SK-N-SH (cell line): ENCODE measurements at places on chromosomes 12 and 14. TPM values are rescaled to one million over a fixed set of nuclear protein-coding genes. Genes with fewer than 3 reads are reported as not detected.
A peak's percentile ranks its signal among the peaks of the same experiment; 100 is the strongest.

- no peak for DNase-seq
Observed at GRCh38 chr12:31562594-31563328, 28.2 kb downstream of the DENND5B start.

DNA sequence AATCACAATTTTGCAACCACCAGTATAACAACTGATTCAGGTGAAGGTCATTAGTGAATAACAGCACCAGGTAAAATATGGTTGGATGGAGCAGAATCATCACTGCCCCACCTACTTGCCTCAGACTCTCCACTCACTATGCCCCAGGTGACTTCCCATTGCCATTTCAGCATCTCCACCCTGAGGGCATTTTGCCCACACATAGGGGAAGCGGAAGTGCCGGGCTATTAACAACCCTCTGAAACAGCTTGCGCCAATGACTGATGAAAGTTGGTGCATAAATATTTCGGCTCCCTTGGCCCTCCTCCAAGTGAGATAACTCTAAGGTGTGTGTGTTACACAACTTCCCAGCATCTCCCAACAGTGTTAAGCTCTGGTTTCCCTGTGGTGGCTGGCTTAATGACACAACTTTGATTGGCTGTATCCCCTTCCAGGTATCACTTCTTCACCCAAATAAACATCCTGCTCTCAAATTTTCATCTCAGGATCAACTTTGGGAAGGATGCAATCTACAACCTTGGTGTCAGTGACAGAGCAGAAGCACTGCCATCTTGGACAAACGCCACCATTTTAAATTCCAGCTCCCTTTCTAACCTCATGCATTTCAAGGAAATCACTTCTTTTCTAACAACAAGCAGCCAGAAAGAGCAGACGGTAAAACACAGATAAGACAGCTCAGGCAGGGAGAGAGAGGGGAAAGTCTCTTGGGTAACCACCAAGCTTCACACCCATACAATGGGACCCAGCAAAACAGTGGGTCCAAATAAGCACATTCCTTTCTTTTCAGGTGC lies 73.6 kb upstream of the PPP2R5C start:
- no peak for DNase-seq

GRCh38 chr14:64715628-64716412 lies 11.6 kb downstream of the PLEKHG3 start:
- no peak for DNase-seq

GRCh38 chr12:101789171-101789570 lies 41.6 kb downstream of the GNPTAB start:
- no peak for DNase-seq

DNA sequence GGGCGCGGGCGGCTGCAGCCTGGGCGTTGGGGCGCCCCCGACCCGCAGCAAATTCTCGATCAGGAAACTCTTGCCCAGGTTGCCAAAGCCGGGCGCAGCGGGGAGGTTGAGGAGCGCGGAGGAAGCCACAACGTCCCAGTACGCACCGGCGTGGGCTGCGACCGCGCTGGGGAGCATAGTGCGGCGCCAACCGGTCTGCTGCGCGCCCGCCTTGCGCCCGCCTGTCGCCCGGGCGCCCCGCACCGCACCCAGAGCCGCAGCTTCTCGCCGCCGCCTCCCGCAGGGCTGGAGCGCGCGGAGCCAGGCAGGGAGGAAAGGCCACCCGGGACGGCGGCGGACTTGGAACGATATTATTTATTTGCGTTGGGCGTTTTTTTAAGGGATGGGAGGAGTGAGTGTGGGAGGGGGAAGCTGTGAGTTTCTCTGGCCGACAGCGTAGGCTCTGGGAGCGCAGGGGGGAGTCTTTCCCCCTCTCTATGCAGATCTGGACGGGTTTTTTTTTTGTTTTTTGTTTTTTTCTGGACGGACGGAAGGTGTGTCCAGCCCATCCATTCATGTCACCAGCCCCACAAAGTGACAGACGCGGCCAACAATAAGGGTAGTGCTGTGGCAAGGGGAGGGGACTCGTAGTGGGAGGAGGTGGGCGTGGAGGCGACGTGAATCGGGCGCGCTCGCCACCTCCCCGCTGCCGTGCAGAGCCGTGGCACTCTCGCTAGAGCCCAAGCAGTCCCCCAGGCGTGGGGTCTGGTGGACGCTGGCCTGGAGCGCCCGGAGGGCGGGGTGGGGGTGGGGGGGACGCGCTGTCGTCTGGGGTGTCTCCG lies at the start of gene DBX2:
DBX2 (minus strand) TSS at position 349 of the 821 bp plus-strand sequence; CDS start at position 177, 172 bp downstream.
- peak; percentile 59 for DNase-seq

DNA sequence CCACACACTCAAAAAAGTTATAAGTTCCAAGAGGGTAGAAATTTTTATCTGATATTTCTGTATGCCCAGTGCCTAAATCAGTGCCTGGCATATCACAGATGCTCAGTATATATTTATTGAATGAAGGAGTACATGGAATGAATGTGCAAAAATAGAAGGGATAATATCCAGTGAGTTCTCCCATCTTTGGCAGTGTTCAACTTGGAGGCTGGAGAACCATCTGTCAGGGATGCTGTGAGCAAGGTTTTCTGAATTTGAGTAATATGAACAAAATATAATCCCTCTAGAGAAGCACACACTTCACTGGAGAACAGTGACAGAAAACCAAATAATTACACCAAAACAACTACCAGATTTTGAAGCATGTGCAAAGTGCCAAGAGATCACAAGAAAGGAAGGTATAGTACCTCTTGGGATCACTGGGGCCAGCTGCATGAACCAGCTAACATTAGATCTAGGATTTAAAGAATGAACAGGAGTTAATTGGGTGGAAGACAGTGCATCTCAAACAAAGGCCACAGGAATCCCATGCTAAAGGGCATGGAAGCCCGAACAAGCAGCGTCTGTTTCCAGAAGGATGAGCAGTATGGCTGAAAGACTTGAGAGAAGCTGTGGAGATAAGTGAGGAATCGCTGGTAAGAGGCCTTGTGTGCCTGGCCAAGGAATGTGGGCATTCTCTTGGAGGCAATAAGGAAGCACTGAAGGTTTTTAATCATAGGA lies 11.5 kb downstream of the SLC8A3 start:
- DNase-seq = no peak

DNA sequence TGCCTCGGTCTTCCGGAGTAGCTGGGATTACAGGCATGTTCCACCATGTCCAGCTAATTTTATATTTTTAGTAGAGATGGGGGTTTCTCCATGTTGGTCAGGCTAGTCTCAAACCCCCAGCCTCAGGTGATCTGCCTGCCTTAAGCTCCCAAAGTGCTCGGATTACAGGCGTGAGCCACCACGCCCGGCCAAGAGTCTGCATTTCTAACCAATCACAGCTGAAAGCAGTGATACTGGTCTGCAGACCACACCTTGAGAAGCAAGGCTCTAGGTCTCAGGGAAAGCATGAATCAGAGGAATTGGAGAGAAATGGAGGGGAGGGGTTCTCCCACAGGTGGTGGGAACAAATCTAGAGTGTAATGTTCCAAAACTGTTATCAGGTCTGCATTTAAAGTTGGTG lies 55.2 kb upstream of the TMEM263 start:
- no peak for DNase-seq

GRCh38 chr12:128298091-128298748 lies 31.2 kb downstream of the TMEM132C start:
- no peak for DNase-seq

DNA sequence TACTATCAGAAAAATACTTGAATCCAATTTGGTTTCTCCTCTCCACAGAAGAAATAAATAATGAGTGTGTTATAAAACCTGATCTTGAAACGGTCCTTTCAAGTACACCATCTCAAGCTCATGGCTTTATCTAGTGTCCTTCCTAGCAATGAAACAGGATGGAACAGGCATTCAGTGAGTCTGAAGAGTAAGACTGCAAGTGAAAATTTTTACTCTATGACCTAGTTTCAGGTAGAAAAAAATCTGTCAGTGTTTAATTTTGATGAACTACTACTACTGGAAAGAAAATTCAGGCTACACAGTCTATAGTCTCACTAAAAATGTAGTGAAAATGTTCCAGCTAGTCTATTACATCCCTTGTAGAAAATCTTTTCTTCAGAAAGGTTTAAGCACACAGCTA lies 7.7 kb downstream of the CBX5 start:
- no peak for DNase-seq

- DNase-seq = no peak
Observed at GRCh38 chr12:124441443-124442194, 125.8 kb downstream of the NCOR2 start.

DNA sequence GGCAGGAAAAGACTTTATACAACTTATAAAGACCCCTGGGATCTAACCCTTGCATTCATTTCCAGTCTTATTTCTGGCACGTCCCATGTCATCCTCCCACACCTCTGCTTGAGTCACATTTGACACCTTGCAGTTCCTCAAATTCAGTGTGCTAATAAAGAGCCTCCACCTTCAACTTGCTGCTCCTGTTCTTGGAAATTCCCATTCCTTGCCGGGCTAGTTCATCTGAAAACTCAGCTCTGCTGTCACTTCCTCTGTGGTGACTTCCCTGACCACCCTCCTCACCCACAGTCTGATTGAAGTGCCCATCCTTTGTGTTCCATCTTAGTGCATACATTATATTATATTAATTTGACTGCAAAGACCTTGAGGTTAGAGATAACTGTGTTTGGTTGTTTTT lies 37.4 kb upstream of the PSMA6 start:
- DNase-seq = no peak

DNA sequence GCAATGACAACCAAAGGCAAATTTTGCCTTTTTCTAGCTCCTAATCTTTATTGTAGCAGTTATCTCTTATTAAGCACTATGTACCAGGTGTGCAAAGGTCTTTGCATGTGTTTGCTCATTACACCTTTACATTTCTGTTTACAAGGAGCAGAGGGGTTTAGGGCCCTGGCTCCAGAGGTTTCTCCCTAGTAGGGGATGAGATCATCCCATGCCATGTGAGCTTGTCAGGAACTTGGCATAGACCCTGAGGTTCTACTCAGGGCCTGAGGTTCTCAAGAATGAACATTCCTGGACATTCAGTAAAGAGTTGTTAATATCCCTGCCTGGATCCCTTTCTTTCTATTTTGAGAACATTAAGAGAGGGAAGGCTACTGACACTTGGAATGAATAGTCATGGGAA lies 292.0 kb downstream of the RPAP3 start:
- DNase-seq = no peak

- DNase-seq = peak; percentile 18
Observed at GRCh38 chr12:38904537-38905479, 583 bp downstream of the CPNE8 start.

GRCh38 chr12:114691763-114692185 lies 7.8 kb upstream of the TBX3 start:
- no peak for DNase-seq

DNA sequence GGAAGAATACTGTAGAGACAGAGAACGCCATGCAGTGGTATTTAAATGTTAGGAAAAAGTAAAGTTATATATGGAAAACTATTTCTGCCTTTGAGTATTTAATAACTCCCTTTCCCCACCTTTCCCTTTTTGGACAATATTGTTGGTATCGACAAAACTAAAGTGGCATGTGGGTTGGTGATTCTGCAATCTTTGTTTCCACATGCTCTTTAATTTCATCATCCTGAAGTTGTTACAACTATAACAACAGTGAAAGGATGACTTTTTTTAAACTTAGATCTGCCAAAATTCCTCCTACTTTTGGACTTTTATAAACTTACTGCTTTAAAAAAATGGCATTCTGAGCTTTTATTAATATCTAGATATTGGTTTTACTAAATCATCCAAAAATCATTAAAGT lies 25.3 kb downstream of the TTC8 start:
- no peak for DNase-seq

GRCh38 chr12:77025782-77026314 lies 39.5 kb downstream of the E2F7 start:
- DNase-seq = no peak

DNA sequence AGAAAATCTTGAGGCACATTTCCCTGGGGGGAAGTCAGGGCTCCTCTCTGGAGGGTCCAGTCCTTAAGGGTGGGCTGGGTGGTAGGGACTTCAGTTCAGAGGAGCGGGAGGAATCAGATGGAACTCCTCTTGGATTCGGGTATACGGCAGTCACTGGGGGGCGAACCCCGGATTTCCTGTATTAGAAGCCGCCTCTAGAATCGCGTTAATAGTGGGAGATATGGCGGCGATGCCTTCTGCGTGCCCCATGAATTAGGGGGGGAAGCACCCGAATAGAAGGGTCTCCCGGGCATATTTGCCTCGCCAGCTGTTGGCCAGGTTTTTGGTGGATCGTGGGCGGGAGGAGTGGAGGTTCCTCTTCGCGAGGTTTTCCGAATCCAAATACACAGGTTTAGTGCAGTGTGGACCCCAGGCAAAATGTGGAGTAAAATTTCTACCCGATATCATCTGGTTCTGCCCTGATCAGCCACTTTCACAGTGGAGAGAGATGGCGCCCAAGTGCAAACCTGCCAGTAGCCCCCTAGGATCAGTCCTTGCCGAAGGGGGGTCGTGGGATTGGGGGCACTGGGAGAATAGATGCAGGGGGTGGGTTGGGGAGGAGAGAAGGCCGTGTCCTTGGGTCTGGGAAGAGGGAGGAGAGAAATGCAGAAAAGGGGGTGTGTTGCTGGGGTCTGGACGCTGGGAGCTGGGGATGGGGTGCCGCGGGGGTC lies 628 bp downstream of the MEG3 start:
- no peak for DNase-seq

- no peak for DNase-seq
Observed at GRCh38 chr12:10252201-10252600, 39.5 kb downstream of the GABARAPL1 start.

DNA sequence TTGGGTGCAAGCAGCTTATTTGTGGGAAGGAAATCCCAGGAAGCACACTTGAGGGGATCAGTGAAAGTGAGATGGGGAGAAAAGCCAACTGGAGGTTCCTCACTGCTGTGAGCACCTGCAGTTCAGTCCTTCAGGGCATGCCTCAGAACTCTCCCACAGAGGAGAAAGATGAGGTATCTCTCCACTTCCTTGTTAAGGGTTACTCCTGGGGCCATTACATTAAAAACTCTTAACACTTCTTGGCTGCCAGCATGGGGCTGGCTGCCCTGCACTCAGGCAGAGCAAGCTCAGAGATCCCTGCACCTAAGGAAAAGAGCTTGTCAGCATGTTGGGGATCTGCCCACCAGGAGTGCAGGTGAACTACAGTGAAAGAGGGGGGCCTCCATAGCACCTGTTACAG lies 28.8 kb downstream of the FERMT2 start:
- DNase-seq = no peak

DNA sequence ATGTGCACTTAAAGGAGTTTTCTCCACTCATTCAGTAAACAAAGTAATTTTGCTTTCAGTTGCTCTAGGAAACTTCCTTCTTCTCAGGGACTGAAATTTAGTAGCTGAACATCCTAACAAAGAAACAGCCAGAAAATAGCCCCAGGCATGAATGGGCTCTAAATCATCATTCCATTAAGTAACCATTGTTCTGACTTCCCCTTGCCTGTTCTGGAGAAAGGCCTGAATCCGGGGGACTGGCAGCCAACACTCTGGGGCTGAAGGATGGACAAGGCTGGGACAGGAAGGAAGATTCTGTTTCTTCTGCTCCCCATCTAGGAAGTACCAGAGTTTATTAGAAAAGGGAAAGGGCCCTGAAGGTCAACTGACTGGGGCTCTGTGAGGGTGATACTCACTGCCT lies 104.5 kb downstream of the ESRRB start:
- DNase-seq = no peak

The GNG2 gene
- 17.8 and 19.1 TPM in 2 replicates for polyA plus RNA-seq

The KRT77 gene
- not detected in 2 replicates for polyA plus RNA-seq

The ITGB7 gene
- 0.25 and 0.31 TPM in 2 replicates for polyA plus RNA-seq

The A2M gene
- 0.02 TPM in 1 of 2 replicates, not detected in the other for polyA plus RNA-seq

The SMIM41 gene
- not detected in 2 replicates for polyA plus RNA-seq

The SLCO1C1 gene
- 0.02 TPM in 1 of 2 replicates, not detected in the other for polyA plus RNA-seq

The OASL gene
- polyA plus RNA-seq = 0.37 and 0.41 TPM in 2 replicates

The GPRC5D gene
- not detected in 2 replicates for polyA plus RNA-seq

The BCL2L2 gene
- polyA plus RNA-seq = 30.6 and 49.4 TPM in 2 replicates

The FKBP3 gene
- polyA plus RNA-seq = 21.8 and 24.5 TPM in 2 replicates

The HSPA2 gene
- 13.9 and 20.8 TPM in 2 replicates for polyA plus RNA-seq

The PGF gene
- 2.3 and 4.4 TPM in 2 replicates for polyA plus RNA-seq

The LALBA gene
- polyA plus RNA-seq = not detected in 2 replicates

The PPFIA2 gene
- polyA plus RNA-seq = 0.47 TPM in 1 of 2 replicates, not detected in the other

The PLA2G1B gene
- polyA plus RNA-seq = not detected in 2 replicates
